ENCODE measurements at places on chromosomes 11 and 22. TPM values are rescaled to one million over a fixed set of nuclear protein-coding genes. Genes with fewer than 3 reads are reported as not detected.

DGCR2 gene
- total RNA-seq = 135 TPM

DNA sequence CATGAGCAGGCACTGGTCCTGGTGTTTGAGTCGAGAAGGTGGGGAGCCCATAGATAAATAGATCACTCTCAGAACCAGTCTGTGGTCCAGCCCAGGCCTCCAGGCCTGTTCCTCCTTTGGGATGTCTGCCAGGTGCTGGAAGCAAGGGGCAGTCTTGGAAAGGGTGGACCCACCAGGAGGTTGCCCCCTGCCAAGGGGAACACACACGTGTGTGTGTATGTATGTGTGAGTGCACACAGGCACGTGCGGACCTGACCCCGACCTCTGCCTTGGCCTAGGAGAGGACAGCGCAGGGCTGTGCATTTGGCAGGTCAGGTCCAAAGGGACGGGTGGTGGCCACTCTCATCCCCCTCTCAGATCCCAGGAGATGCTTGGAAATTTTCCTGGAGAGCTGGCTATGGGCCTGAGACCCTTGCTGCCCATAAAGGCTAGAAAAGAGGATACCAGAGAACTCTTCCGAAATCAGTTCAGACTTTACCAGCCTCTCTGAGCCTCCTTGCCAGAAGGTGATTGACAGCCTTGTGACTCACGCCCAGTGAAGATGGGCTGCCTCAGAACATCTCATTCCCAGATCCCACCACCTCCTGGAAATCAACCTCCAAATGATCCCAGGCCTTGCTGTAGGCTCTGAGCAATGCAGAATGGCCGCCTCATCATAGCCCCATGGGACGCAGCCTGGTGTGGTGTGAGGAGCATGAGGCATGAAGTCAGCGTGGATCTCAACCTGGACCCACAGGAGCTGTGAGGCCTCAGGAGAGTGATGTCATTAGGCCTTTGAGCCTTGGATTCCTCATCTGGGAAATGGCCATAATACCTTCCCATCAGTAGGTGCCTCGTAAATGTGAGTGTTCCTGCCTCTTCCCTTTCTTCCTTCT, 24.0 kb upstream of the CREB3L1 start:
- H3K27me3 ChIP-seq = no peaks in the 10 kb centered on the region
- no peaks in the 10 kb centered on the region for H3K36me3 ChIP-seq
- no peak overlapping the region for H3K4me3 ChIP-seq

GRCh38 chr22:31838917-31839316, 85.1 kb downstream of the DEPDC5 start:
- no peak overlapping the region for H3K27ac ChIP-seq
- no peaks in the 10 kb centered on the region for H3K4me1 ChIP-seq
- peaks cover 65% of the 10 kb centered on the region for H3K36me3 ChIP-seq

GRCh38 chr11:29224739-29225384, 792.0 kb downstream of the KCNA4 start:
- no peaks in the 10 kb centered on the region for H3K4me1 ChIP-seq
- H3K27ac ChIP-seq = no peak overlapping the region
- DNase-seq = no peak
- no peak overlapping the region for H3K4me3 ChIP-seq
- no peaks in the 10 kb centered on the region for H3K27me3 ChIP-seq

CD3D gene
- not detected for total RNA-seq

EXPH5 gene
- total RNA-seq = 120 TPM

DNA sequence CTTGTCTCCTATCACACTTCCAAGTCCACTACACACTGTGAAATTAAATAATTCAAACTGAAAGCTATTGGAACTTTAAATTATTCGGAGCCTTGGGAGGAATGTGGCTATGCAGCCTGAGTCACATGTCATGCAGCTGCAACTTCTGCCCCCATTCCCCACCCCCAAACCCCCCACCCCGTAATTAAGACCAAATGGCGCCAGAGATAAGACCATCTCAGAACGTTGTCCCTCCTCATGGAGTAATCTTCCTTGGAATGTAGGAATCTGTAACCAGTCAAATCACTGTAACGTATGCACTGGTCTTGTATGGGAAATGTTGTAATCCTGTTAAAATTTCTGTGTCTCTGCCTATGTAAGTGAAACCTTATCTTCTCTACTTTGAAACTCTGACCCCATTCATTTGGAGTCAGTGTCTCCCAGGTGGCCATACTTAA, 37.0 kb downstream of the GAB2 start:
- no peak overlapping the region for H3K27ac ChIP-seq
- peaks cover 3% of the 10 kb centered on the region for H3K4me1 ChIP-seq
- no peak for DNase-seq
- H3K36me3 ChIP-seq = no peaks in the 10 kb centered on the region

GPHA2 gene
- not detected for total RNA-seq

GRCh38 chr22:23061471-23062280, 8.6 kb upstream of the GNAZ start:
- no peak overlapping the region for H3K27ac ChIP-seq
- H3K4me3 ChIP-seq = no peak overlapping the region
- H3K36me3 ChIP-seq = no peaks in the 10 kb centered on the region
- H3K27me3 ChIP-seq = no peaks in the 10 kb centered on the region
- no peaks in the 10 kb centered on the region for H3K4me1 ChIP-seq

- no peak for DNase-seq
- H3K4me1 ChIP-seq = peaks cover 24% of the 10 kb centered on the region
- peaks cover 4% of the 10 kb centered on the region for H3K36me3 ChIP-seq
- H3K4me3 ChIP-seq = peak overlapping the region; percentile 89
- H3K27ac ChIP-seq = peak overlapping the region; percentile 97
Measured at GRCh38 chr22:35299217-35299672, 449 bp upstream of the TOM1 start.

GRCh38 chr11:132691848-132692550, 840.3 kb downstream of the OPCML start:
- no peaks in the 10 kb centered on the region for H3K36me3 ChIP-seq
- H3K4me1 ChIP-seq = no peaks in the 10 kb centered on the region
- no peak overlapping the region for H3K27ac ChIP-seq
- no peak overlapping the region for H3K4me3 ChIP-seq

E2F8 gene
- total RNA-seq = 1.1 TPM

DNA sequence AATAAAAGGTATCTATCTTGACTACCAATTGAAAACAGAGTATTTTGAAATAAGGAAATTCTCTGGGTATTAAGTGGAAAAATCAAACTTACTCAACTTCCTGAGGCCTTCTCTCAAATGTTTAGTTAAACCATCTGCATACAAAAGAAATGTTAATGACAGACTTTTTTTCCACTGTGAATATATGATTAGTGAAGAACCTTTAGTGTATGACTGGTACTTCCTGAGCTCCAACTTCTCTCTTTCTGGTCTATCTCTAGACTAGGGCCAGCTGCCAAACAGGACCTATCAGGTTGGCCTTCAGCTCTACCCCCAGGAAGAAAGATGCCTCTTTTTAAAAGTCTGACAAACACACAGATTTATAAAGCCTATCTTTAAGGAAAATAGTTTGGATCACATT, 68.8 kb upstream of the SCUBE2 start:
- H3K36me3 ChIP-seq = peaks cover 21% of the 10 kb centered on the region
- H3K27me3 ChIP-seq = no peaks in the 10 kb centered on the region
- H3K4me3 ChIP-seq = no peak overlapping the region
- no peak for DNase-seq
- no peaks in the 10 kb centered on the region for H3K4me1 ChIP-seq

DNA sequence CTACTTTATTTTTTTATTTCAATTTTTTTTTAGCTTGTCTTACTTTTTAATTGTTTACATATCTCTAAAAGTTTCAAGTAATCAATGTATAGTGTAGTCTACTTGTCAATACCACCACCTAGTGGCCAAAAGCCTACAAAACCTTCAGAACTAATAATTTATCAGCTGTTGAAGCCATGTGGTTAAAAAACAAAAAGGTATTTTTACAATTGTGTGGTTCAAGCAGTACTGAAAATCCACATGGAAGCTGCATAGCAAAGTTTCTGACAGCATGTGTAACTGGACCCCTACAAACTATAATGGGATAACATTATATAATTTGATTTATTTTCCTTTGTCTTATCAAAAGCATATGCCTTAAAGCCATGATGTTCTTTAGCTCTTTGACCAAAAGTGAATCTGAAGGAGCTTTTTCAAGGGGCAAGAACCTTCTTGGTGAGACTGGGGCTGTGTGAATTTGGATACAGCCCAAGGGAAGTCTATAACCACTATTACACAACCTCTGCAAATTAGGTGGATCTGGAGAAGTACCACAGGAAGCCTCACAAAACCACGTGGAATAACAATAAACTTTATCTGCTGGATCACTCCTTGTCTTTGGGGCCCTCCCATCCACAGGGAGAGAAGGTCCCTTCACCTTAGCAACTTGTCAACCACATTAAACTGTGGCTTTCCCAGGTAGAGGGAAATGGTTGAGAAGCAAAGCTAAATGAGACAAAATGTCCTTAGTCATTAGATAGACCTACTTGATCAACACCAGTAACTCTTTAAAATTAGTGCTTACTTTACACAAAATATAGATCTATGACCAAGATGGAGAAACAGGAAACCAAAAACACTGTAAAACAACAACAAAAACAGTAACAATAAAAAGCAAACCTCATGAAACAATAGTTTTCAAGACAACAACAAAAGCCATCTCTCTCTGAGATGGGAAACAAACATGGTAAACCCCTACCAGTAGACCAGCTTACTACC, 9.9 kb downstream of the NARS2 start:
- no peak overlapping the region for H3K27ac ChIP-seq
- no peak for DNase-seq
- no peaks in the 10 kb centered on the region for H3K27me3 ChIP-seq
- H3K4me3 ChIP-seq = no peak overlapping the region

OSBPL5 gene
- 75.2 TPM for total RNA-seq

DNA sequence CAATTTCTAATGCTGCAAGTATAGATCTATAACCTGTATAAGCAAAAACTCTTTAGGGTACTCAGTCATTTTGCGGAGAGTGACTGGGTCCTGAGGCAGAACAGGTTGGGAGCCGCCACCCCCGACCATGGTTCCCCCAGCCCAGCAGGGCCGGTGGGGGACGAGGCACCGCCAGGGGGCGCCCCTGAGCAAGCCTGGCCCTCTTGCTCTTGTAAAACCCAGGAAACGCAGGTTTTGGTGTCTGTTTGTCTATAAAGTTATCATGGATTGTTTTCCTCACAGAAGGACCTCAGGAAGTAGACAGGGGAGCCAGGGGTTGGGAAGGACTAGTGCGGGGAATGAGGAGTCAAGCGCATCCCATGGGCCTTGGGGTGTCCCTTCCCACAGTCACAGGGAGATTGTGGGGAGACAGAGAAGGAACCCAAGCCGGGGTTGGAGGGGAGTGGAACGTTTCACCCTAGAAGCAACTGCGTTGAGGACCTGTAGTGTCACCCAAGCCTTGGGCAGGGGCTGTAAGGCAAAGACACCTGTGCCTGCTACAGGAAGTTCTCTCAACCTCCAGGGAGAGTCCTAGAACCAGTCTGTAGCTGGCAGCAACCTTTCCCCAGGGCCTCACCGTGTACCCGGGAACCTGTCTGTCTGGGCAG, 26.4 kb downstream of the KCTD17 start:
- peaks cover 33% of the 10 kb centered on the region for H3K27me3 ChIP-seq
- H3K4me3 ChIP-seq = no peak overlapping the region
- H3K4me1 ChIP-seq = peaks cover 2% of the 10 kb centered on the region
- H3K27ac ChIP-seq = no peak overlapping the region

DNA sequence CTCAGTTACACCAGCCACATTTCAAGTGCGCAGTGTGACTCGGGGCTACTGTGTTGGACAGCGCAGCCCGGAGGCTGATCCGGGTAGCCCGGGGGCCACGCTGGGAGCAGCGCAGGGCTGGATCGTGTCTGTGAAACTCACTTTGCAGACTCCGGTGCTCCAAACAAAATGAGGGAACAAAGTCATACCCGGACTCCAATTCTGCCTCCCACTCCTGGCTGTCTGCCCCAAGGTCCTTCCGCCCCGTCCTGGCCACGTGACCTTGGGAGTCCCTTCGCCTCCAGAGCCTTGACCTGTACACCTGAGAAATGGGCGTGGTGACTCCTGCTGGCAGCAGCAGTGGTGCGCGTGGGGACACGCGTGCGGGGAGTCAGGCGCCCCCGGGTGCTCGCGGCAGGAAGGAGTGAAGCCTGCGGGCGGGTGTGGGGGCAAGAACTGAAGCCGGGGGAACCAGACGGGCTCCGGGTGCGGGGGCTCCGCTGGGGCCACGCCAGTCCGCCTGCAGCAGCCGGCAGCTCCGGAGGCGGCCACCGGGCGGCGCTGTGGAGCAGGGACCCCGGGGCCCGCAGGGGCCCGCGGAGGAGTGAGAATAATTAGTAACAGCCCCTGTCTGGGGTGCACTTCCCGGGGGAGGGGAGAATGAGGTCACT, 42.4 kb downstream of the KCNJ4 start:
- H3K4me1 ChIP-seq = peaks cover 12% of the 10 kb centered on the region
- H3K27ac ChIP-seq = no peak overlapping the region
- peak; percentile 71 for DNase-seq
- H3K27me3 ChIP-seq = no peaks in the 10 kb centered on the region
- no peaks in the 10 kb centered on the region for H3K36me3 ChIP-seq

- no peak for DNase-seq
- H3K4me1 ChIP-seq = peaks cover 45% of the 10 kb centered on the region
- no peak overlapping the region for H3K4me3 ChIP-seq
- H3K27ac ChIP-seq = no peak overlapping the region
- H3K36me3 ChIP-seq = no peaks in the 10 kb centered on the region
Measured at GRCh38 chr11:86039094-86039493, 29.8 kb downstream of the PICALM start.

DNA sequence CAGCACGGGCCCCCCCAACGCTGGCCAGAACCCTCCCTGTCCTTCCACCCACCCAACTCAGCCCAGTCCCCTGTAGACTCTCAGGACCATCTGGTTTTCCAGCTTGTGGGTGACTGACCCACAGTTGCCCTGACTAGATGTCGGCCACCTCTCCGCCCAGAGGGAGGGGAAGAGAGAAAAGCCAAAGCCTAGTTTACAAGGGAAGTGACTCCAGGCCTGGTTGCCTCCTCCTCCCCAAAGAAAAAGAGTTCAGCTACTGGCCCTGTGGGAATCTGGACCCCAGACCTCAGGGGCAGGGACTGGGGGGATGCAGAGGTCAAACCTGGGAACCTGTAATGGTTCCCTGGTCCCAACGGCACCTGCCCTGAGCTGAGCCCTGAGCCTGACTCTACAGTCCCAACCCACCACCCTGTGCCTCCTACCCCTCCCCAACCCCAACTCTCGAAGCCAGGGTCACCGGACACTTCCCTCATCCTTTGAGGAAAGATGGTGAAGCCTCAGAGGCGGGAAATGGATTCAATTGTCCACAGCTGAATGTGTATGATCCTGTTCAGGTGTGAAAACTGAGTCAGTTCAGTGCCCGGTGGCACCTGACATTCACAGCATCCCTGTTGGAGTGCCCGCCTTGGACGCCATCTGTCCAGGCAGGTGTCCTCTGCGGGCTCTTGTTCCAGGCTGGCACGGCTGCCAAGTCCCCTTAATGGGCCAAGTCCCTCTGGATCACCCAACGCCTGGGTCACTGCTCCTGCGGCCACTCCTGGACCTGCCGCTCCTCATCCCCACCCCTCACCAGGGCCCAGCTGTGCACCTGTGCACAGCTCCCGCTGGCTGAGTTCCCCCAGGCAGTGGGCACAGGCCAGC, 21.0 kb upstream of the WNT7B start:
- H3K27ac ChIP-seq = peak overlapping the region; percentile 83
- H3K4me3 ChIP-seq = no peak overlapping the region
- peaks cover 70% of the 10 kb centered on the region for H3K4me1 ChIP-seq

TUB gene
- 3.3 TPM for total RNA-seq

GRCh38 chr11:71251761-71252268, 562 bp downstream of the SHANK2 start:
- peak overlapping the region; percentile 55 for H3K4me3 ChIP-seq
- H3K27me3 ChIP-seq = peaks cover 89% of the 10 kb centered on the region
- peaks cover 30% of the 10 kb centered on the region for H3K4me1 ChIP-seq
- H3K27ac ChIP-seq = peak overlapping the region; percentile 82
- H3K36me3 ChIP-seq = no peaks in the 10 kb centered on the region
- no peak for DNase-seq

FXYD6 gene
- total RNA-seq = 4.8 TPM

OR2D2 gene
- 0.76 TPM for total RNA-seq

Data from suprapubic skin (tissue), 4 donors.